ENCODE measurements at places on chromosomes 2 and 18. TPM values are rescaled to one million over a fixed set of nuclear protein-coding genes. Genes with fewer than 3 reads are reported as not detected.

- DNase-seq = peak; percentile 63
Observed at GRCh38 chr18:3652380-3653262, 202.6 kb downstream of the TGIF1 start.

GRCh38 chr2:38243186-38243880 is 133.7 kb downstream of the ATL2 start:
- DNase-seq = no peak

DNA sequence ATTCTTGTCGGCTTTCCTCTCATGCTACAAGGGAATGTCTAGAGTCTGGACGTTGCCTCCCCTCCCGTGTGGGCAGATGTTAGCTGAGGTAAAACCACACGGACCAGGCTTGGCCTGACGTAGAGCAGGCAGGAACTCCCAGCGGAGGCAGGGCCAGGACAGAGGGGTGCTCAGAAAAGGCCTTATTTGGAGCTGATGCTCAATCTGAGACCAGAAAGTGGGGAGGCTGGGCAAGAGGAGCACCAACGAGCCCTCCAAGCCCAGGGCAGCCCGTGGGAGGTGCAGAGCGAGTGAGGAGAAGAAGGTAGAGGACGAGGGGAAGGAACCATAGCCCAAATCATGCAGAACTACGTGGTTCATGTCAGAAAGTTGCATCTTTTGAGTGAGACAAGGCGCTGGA is 9.0 kb downstream of the TEX51 start:
- DNase-seq = no peak

GRCh38 chr18:58813561-58814225 is 51.0 kb upstream of the ZNF532 start:
- DNase-seq = no peak

- DNase-seq = no peak
Observed at GRCh38 chr18:72544092-72544886, at the start of gene CBLN2. TSS of gene CBLN2 (minus strand) at chr18:72544342. CDS start at chr18:72542160, 2,182 bp downstream.

ABCB11 gene
- not detected for polyA plus RNA-seq
